Kasumi-1 (cell line): ENCODE measurements at places on chromosomes 1 and 21.

GRCh38 chr1:31707711-31708110 is 3.9 kb upstream of the COL16A1 start:
- peak; percentile 23 for DNase-seq

GRCh38 chr21:44024887-44025353 is 12.8 kb downstream of the TRAPPC10 start:
- DNase-seq: peak; percentile 86

DNA sequence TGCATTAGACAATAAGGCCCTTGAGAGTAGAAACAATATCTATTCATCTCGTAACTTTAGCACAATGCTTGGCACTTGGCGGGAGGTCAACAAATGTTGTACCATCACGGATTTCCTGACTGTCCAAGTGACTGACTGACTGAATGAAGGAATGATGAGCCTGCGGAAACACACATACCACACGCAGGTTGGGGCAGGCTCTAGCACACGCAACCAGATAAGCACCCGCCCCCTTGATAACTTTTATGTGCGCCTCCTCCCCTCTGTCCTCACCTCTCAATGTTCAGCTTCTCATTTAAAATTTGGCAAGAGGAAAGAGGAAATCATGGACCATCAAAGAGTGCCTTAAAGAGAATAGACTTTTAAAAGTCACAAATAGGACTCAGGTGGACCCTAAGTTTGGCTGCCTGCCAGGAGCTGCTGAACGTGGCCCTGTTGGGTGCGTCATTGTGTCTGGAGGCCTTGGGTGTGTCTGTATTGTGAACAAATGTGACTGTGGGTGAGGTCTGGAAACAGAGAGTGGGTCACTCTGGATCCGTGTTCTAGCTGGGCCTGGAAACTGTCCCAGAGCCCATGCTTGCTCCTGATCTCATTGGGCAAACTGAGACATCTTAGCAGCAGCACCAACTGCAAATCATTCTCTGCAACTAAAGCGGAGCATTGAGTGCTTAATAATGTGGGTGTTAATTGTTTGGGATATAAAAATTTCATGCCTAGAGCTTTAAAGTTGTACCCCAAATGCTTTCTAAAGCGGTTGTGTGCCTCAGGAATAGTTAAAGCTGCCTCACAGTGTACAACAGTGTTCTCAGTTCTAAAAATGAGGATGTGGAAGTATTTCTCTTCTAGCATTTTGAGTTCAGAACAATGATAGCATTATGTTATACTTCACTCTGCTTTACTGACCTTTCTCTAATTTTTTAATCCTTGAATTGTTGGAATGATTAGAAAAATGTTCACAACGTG is 47.6 kb upstream of the ABCG1 start:
- DNase-seq: no peak

DNA sequence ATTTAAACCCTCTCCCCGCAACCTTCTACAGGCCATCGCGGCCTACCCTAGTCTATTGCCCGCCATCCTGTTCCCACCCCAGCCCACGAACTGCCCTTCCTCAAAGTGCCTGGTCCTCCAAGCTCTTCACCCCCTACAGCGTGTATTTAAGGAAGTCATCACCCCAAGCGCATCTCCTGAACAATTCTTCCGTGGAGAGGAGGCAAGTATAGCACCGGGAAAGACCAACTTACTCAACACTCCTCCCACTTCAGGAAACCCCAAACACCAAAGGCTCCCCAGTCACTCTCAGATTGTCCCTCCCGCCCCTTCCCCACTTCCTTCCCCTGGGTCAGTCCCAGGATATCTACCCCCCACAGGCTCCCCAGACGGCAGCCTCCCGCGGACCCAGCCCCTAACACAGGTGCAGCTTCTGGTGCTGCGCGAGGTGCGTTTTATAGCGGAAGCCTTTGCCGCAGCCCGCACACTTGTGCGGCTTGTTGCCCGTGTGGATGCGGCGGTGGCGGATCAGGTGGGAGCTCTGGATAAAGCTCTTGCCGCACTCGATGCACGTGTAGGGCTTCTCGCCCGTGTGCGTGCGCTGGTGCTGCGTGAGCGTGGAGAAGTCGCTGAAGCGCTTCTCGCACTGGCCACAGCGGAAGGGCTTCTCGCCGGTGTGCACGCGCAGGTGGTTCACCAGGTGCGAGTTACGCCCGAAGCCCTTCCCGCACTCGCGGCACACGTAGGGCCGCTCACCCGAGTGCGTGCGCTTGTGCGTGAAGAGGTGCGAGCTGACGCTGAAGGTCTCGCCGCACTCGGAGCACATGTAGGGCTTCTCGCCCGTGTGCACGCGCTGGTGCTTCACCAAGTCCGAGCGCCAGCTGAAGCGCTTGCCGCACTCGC is 25.5 kb downstream of the ZNF697 start:
- DNase-seq: no peak

DNA sequence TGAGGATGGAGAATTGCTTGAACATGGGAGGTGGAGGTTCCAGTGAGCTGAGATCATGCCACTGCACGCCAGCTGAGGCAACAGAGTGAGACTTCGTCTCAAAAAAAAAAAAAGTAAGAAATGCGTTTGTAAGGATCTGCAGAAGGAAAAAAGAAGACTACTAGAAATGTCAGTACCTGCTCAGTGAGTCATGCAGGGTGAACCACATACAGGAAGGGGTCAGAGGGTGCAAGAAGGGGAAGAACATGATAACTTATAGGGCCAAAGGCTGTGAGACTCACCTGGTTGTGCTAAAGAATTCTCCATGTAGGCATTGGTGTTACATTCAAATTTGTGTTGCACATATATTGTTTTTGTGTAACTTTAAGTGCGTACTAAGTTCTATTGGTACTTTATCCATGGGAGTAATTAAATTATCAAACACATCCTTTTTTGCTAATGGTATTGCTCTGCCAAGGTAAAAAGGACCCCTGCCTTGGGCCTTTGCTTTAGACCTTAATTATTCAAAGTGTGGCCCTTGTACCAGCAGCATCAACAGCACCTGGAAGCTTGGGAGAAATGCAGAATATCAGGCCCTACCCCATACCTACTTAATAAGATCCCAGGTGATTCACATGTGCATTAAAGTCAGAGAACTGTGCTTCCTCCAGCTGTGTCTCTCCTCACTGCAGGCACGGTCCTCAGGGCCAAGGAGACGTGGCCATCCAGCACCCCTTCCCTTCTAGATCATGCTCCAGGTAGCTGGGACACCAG is 96.4 kb upstream of the PPP2R5A start:
- DNase-seq: no peak

DNA sequence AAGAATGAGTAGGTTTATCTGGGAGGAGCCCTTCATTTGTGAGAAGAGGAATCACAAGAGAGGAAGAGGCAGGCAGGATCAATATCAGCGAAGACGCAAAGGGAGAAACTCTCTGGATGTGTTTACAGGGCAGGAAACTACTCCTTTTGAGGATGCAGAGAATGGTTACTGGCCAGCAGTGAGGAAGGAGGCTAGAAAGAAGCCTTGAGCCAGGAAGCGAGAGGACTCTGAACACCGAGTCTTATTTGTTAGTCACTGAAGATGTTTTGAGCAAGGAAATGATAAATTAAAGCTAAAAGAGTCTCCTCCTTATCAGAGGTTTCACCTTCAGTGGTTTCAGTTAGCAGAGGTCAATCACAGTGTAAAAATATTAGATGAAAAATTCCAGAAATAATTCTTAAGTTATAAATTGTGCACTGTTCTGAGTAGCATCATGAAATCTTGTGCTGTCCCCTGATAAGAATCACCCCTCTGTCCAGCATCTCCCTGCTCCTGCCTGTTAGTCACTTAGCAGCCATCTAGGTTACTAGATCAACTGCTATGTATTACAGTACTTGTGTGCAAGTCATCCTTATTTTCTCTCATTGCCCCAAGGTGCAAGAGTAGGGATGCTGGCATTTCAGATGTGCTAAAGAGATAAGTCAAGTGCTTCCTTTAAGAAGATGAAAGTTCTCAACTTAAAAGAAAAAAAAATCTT is 43.5 kb downstream of the WLS start:
- DNase-seq: no peak

DNA sequence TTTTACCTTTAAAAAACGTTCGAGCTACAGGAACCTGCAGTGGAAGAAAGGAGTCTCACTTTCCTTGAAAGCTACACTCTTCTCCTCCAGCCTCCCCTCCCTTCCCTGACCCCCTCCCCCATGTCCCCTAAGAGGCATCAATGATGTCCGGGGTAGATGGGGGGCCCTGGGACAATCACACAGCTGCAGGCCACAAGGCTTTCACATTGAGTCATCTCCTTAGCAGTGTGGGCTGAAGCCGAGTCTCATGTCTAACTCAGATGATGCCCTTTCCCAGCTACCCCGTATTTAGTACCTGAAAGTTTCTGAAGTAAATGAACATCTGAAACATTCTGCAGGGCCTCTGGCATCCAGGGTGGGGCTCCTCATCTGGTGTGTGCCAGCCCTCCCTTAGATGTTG is 6.3 kb upstream of the GPR25 start:
- no peak for DNase-seq

DNA sequence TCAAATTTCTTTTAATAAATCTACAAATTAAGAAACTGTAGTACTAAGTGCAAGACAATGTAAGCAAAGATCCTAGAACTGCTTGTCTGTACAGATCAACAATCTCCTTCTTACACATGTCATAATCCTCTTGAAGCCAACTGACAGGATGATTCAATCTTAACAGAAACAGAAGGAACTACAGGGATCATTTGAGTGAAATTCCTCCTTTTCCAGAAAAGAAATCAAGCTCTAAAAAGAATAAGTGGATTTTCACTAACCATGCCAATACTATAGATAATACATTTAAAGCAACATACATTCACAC is 53.2 kb downstream of the RAB3GAP2 start:
- no peak for DNase-seq

GRCh38 chr1:229012823-229013222 is 258.1 kb upstream of the RAB4A start:
- DNase-seq: no peak

- peak; percentile 86 for DNase-seq
Observed at GRCh38 chr1:181131255-181131941, 42.9 kb downstream of the IER5 start.

DNA sequence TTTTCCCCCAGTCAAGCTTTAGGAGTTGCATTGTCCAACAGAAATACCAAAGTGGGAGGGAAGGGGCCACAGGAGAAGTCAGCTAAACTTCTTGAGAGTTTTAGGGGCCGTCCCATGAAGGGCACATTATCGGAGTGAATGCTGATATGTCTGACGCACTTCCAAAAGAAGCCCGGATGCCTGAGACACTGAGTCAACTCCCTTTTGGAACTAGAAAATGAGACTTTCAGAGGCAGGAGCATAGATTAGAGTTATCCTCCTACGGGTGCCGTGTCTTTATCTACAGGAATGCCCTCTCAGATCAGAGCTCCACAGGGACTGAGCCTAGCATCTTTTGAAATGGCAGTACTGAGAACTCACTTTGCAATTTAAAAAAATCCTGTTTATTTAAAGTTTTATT is 13.1 kb downstream of the ACTN2 start:
- DNase-seq: no peak

DNA sequence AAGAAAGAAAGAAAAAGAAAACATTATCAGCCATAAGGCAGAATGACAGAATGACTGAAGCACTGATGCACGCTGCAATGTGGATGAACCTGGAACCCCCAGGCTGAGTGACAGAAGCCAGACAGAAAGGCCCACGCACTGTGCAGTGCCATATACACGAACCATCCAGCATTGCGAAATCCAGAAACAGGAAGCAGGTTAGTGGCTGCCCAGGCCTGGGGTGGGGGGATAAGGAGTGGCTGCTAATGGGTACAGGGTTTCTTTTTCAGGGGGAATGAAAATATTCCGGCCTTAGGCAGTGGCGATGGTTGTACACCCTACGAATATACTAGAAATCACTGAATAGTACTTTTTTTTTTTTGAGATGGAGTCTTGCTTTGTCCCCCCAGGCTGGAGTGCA is 57.0 kb downstream of the CHD5 start:
- peak; percentile 67 for DNase-seq

DNA sequence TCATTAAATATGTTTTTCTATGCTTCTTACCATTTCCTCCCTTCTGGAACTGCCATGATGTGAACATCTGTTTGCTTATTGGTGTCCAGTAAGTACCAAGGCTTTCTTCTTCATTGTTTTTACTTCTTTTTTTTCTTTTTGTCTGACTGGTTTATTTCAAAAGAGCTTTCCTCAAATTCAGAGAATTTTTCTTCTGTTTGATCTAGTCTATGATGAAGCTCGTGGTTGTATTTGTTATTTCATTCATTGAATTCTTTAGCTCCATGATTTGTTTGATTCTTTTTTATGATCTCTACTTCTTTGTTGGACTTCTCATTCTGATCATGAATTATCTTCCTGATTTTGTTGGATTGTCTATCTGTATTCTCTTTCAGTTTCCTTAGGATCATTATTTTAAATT is 49.5 kb upstream of the PKN2 start:
- no peak for DNase-seq

- DNase-seq: no peak
Observed at GRCh38 chr1:184033711-184034167, 3.8 kb downstream of the COLGALT2 start.

DNA sequence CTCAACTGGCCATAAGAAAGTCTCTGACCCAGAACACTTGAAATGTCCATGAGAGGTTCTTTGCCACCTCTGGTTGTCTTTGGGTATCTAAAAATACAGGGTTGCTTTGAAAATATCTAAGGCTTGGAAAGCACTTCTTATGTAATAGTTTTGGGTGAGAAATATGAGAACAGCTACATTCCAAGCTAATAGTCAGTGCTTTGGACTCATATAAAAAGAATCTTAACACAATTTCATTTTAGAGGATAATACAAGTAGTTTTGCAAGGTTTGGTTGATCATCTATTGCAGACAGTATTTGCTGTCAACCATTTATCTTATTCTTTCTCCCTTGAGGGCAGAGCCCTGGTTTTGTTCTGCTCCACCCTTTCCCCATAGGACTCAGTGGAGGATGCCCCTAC is 207.5 kb downstream of the KCNK2 start:
- DNase-seq: no peak

DNA sequence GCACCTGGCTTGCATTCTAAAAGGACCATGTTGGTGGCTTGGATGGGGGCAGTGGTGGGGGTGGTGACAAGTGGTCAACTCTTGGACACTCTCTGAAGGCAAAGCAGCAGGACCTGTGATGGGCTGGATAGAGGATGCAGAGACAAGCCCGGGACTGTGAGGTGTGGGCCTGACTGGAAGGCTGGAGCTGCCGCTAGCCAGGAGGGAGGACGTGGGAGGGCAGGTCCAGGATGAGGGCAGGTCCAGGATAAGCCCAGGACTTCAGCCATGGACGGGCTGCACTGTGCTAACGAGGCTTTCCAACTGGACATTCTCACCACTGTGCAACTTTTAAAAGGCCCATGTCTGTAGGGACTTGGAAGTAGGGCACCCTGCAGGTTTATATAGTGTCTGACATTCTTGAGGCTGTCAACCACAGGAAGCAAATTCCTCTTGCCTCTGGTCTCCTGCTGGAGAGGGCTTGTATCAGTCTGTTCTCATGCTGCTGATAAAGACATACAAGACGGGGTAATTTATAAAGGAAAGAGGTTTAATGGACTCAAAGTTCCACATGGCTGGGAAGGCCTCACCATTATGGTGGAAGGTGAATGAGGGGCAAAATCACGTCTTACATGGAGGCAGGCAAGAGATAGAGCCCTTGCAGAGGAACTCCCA is 8.3 kb upstream of the C1orf167 start:
- DNase-seq: no peak

DNA sequence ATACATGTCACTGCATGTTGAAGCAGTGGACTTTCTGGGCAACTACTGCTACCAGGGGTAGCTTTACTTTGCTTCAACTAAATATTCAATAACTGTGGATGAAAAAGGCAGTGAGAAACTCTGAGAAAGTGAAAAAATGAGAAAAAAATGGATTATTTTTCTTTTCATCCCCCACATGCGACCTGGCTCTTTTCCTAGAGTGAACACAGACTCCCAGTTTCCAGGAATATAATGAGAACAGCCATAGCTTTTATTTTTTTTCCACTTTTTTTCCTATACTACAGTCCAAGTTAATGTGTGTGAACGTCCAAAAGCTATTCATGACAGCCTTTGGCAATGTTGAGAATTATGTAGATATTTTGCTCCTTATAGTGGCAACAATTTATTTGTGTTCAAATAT is 230.4 kb downstream of the DNM3 start:
- no peak for DNase-seq
